ENCODE measurements at places on chromosomes 4 and X.

- H3K4me3 ChIP-seq, result no peak overlapping the region
- no peak overlapping the region for H3K27ac ChIP-seq
These were observed 177.6 kb downstream of the IQCM start for GRCh38 chr4:149638073-149638472.

DNA sequence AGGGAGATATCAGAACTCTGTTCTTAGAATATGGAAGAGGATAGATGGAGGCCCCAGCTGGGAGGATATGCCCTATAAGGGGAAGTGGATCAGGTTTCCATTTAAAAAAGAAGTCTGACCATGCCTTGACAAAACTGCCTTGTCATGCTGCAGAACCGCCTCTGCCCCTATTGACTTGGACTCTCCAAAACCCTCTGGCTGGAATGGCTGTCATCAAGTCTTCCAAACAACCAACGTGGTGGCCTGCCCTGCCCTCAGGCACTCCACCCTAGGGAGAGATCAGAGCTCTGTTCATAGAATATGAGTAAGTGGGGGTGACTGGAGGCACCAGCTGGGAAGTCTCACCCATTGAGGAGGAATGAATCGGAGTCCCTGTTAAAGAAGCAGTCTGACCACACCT, 114.9 kb downstream of the VSIG4 start:
- H3K27me3 ChIP-seq, result no peaks in the 10 kb centered on the region
- no peak overlapping the region for H3K27ac ChIP-seq
- H3K36me3 ChIP-seq, result no peaks in the 10 kb centered on the region
- no peaks in the 10 kb centered on the region for H3K4me1 ChIP-seq
- no peak overlapping the region for H3K4me3 ChIP-seq

- no peaks in the 10 kb centered on the region for H3K36me3 ChIP-seq
- H3K27ac ChIP-seq, result no peak overlapping the region
- no peaks in the 10 kb centered on the region for H3K4me1 ChIP-seq
- no peaks in the 10 kb centered on the region for H3K27me3 ChIP-seq
These were observed 266.4 kb downstream of the ARHGAP24 start for GRCh38 chr4:85741381-85741780.

DNA sequence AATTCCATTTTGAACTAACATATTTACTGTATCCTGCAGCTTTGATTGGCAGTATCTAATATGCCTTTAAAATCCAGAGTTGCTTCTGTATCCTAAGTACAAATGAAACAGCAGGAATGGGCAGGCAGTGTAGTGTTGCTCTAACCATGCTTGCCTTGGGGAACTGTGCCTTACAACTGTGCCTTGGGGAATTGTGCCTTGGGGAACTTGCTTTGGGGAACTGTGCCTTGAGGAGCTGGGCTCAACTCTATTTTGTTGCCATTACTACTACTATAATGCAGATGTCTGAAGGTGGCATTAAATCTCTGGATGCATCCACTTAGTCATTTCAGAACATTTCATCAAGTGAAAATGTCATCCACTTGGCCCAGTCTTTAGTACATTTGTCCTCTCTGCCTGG, 6.9 kb downstream of the CXCL3 start:
- no peak for DNase-seq
- H3K36me3 ChIP-seq, result no peaks in the 10 kb centered on the region
- H3K4me3 ChIP-seq, result no peak overlapping the region
- no peak overlapping the region for H3K27ac ChIP-seq
- no peaks in the 10 kb centered on the region for H3K27me3 ChIP-seq
- H3K4me1 ChIP-seq, result no peaks in the 10 kb centered on the region

DNA sequence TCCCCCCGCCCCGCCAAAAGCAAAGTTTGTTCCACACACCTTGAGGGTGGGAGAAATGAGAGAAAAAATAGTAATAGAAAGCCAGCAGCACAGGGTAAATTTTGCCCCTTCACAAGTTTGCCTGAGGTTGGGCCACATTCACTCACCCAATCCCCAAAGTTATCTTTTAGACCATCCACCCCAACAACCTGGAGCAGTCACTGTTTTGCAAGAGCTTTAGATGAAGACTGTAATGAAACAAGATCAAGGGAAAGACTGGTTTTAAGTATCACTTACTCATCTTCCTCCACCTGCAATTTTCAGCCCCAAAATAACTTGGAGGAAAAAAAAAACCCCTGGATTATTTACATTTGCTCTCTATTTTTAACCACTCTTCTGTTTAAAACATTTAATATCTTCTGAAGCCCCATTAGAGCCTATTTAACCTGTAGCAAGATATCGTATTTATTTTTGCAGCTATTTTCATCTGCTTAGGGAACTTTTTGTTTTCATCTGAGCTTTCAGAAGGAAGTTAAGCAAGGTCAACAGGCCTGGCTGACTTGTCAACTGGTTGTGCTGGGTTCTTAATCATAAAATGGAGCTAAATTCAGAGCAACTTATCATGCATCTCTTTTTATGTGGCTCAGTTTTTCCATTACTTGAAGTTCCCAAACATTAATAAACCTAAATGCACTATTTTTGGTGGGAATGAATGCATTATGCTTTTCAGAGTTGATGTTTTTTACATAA, 24.6 kb upstream of the TBL1X start:
- no peaks in the 10 kb centered on the region for H3K36me3 ChIP-seq
- no peaks in the 10 kb centered on the region for H3K27me3 ChIP-seq
- H3K4me3 ChIP-seq, result no peak overlapping the region
- H3K4me1 ChIP-seq, result no peaks in the 10 kb centered on the region

DNA sequence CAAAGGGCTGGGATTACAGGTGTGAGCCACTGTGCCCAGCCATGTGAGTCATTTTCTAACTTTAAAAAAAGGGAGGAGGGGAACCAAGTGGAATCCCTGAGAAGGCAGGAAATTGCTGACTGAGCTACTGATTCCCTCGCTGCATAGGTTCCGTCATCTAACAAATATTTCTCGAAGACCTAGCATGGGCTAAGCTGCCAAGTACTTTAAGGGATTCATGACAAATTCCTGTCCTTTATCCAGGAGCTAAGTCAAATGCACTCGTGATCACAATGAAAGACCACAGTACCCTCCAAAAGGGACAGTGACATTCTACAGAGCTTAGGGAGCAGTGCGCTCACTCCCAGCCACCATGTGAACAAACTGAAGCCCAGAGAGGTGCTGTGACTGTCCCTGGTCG, 33.2 kb upstream of the MAN2B2 start:
- no peak overlapping the region for H3K4me3 ChIP-seq
- H3K27ac ChIP-seq, result no peak overlapping the region
- H3K36me3 ChIP-seq, result no peaks in the 10 kb centered on the region
- no peaks in the 10 kb centered on the region for H3K4me1 ChIP-seq

DNA sequence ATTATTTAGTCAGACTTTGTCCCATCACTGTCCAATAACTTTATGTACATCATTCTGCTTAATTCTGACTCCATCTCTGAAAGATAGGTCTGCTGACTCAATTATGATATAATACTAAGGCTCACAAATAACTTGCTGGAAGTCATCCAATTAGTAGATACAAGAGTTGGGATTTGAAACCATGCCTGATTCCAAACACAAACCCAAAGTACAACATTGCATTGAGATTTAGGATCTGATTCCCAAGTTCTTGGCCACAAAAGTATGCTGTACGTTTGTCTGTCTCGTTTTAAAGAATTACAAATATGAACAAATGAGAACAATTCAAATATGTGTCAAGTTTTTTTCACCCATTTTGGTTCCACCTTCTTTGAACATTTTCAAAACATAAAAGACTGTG, 108.8 kb downstream of the AMELX start:
- no peaks in the 10 kb centered on the region for H3K27me3 ChIP-seq
- H3K36me3 ChIP-seq, result no peaks in the 10 kb centered on the region
- H3K27ac ChIP-seq, result no peak overlapping the region
- no peaks in the 10 kb centered on the region for H3K4me1 ChIP-seq
- H3K4me3 ChIP-seq, result no peak overlapping the region
- no peak for DNase-seq

- no peak overlapping the region for H3K4me3 ChIP-seq
- no peak overlapping the region for H3K27ac ChIP-seq
- no peak for DNase-seq
- H3K4me1 ChIP-seq, result no peaks in the 10 kb centered on the region
- no peaks in the 10 kb centered on the region for H3K27me3 ChIP-seq
These were observed 18.4 kb downstream of the XIAP start for GRCh38 chrX:123878252-123878721.

- H3K4me3 ChIP-seq, result no peak overlapping the region
- no peaks in the 10 kb centered on the region for H3K4me1 ChIP-seq
- no peak overlapping the region for H3K27ac ChIP-seq
- peak; percentile 56 for DNase-seq
- no peaks in the 10 kb centered on the region for H3K36me3 ChIP-seq
- no peaks in the 10 kb centered on the region for H3K27me3 ChIP-seq
These were observed 96.8 kb upstream of the FAT1 start for GRCh38 chr4:186820391-186820891.

DNA sequence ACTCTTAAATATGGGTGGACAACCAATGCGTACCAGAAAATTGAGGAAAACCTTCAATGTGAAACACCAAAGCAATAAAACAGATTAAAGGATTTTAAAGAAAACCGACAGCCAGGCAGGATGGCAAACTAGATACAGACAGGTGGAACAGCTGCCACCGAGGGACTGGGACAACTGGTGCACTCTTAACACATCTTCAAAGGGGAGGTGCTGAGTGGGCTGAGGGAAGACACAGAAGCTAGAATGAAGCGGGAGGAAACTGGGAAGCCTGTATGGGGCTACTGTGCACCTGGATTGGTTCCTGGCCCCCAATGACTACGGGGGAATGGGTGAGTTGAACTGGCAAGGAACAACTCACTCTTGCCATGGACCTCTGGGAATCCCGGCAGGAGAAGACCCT, 20.7 kb downstream of the ZNF280C start:
- H3K4me1 ChIP-seq, result no peaks in the 10 kb centered on the region
- H3K27ac ChIP-seq, result no peak overlapping the region
- no peak for DNase-seq

DNA sequence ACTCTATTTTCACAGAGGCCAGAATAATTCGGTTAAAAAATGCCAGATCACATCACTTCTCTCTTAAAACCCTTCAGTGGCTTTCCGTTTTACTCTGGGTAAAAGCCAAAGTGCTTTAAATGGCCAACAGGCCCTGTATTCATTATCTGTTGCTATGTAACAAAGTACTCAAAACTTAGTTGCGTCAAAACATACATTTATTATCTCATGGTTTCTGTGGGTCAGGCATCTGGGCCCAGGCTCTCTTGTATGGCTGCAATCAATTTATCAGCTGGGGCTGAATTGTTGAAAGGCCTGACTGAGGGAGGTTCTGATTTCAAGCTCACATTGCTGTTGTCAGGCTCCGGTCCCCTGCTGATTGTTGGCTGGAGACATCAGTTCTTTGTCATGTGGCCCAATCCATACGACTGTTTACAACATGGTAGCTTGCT, 72.7 kb upstream of the H2AZ1 start:
- no peak overlapping the region for H3K27ac ChIP-seq
- DNase-seq, result no peak
- H3K4me3 ChIP-seq, result no peak overlapping the region
- H3K36me3 ChIP-seq, result no peaks in the 10 kb centered on the region

GRCh38 chr4:123278755-123279154, 117.8 kb upstream of the SPRY1 start:
- H3K36me3 ChIP-seq, result no peaks in the 10 kb centered on the region
- no peaks in the 10 kb centered on the region for H3K27me3 ChIP-seq
- H3K4me1 ChIP-seq, result peaks cover 2% of the 10 kb centered on the region
- no peak for DNase-seq
- no peak overlapping the region for H3K4me3 ChIP-seq

DNA sequence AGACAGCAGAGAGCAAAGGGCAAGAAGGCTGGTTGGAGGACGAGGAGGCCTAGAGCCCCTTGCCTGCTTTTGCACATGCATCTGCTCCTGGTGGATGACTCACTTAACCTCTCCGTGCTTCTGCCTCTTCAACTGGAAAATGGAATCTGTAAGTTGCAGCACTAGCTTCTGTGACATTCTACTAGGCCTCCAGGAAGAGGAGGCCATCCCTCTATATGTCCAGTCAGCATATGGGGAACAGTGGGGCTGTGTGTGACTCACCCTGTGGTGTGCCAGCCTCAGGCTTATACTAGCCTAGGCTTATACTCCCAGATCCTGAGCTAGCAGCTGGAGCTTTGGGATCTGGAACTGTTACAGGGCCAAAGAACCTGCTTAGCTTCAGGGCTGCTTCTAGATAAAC, 36.0 kb downstream of the RTL9 start:
- H3K36me3 ChIP-seq, result no peaks in the 10 kb centered on the region
- no peaks in the 10 kb centered on the region for H3K4me1 ChIP-seq
- no peak for DNase-seq
- no peak overlapping the region for H3K4me3 ChIP-seq
- H3K27me3 ChIP-seq, result no peaks in the 10 kb centered on the region

DNA sequence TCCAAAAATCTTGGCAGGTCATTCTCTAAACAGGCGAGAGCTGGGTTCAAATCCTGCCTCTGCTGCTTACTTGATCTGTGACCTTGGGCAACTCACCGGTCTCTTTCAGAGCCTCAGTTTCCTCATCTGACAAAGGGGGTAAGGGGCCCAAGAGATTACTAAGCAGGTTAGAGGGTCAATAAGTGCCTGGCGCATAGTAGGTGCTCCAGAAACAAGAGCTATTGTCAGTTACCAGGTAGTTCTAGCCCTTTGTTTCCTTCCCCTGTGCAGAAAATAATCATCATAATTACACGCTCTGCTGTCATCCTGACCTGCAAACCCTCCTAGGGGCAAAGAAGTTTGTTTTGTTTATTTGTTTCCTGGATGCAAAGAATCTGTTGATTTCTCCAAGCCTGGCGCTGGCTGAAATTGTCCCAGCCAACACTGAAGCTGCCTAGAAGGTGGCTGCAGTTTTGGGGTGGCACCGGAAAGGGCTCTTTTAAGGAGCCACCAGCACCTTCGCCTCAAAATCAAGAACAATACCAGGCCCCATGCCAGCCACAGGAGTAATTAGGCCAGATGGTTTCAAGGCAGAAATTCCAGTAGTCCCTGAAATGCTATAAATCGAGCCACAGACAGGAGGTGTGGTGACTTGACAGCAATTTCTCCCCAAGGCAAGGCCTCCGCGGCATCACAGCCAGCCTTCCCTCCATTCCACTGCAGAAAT, 10.2 kb upstream of the KIAA0232 start:
- H3K36me3 ChIP-seq, result no peaks in the 10 kb centered on the region
- no peak overlapping the region for H3K4me3 ChIP-seq
- peak overlapping the region; percentile 73 for H3K27ac ChIP-seq

- H3K4me1 ChIP-seq, result no peaks in the 10 kb centered on the region
- H3K36me3 ChIP-seq, result no peaks in the 10 kb centered on the region
- H3K27me3 ChIP-seq, result no peaks in the 10 kb centered on the region
- no peak overlapping the region for H3K27ac ChIP-seq
- DNase-seq, result no peak
These were observed 318.3 kb upstream of the MAGEB18 start for GRCh38 chrX:25819879-25820278.

GRCh38 chr4:72629540-72629939, 60.5 kb upstream of the ADAMTS3 start:
- no peaks in the 10 kb centered on the region for H3K27me3 ChIP-seq
- H3K4me1 ChIP-seq, result no peaks in the 10 kb centered on the region
- no peak overlapping the region for H3K27ac ChIP-seq
- DNase-seq, result no peak
- no peaks in the 10 kb centered on the region for H3K36me3 ChIP-seq

GRCh38 chr4:48649505-48649904, 130.6 kb downstream of the FRYL start:
- H3K4me1 ChIP-seq, result peaks cover 2% of the 10 kb centered on the region
- DNase-seq, result no peak
- H3K27ac ChIP-seq, result no peak overlapping the region
- H3K27me3 ChIP-seq, result no peaks in the 10 kb centered on the region
- H3K36me3 ChIP-seq, result no peaks in the 10 kb centered on the region

- no peaks in the 10 kb centered on the region for H3K27me3 ChIP-seq
- H3K4me1 ChIP-seq, result no peaks in the 10 kb centered on the region
- no peak for DNase-seq
- no peaks in the 10 kb centered on the region for H3K36me3 ChIP-seq
- H3K4me3 ChIP-seq, result no peak overlapping the region
These were observed 1710.5 kb upstream of the TENM3 start for GRCh38 chr4:180532691-180533090.

GRCh38 chrX:130171446-130172126, at the start of gene RAB33A:
RAB33A (plus strand) TSS chrX:130171962; CDS start chrX:130172063, 101 bp downstream.
- peaks cover 2% of the 10 kb centered on the region for H3K4me1 ChIP-seq
- no peaks in the 10 kb centered on the region for H3K36me3 ChIP-seq
- H3K27ac ChIP-seq, result no peak within 1 kb of the TSS
